ENCODE measurements at places on chromosomes 12 and 14. TPM values are rescaled to one million over a fixed set of nuclear protein-coding genes. Genes with fewer than 3 reads are reported as not detected.

The HVCN1 gene
- 4.2 TPM for total RNA-seq

The CLECL1 gene
- total RNA-seq = not detected

The NTF3 gene
- total RNA-seq = 0.84 TPM

The AMIGO2 gene
- 16.4 TPM for total RNA-seq

The ZNF140 gene
- total RNA-seq = 9.1 TPM

The FAM186B gene
- total RNA-seq = 0.55 TPM

The PLEKHD1 gene
- total RNA-seq = 0.19 TPM

The C12orf54 gene
- total RNA-seq = not detected

The NRIP2 gene
- total RNA-seq = 1.3 TPM

GRCh38 chr12:20309504-20310148 is 58.7 kb upstream of the PDE3A start:
- no peak for DNase-seq

DNA sequence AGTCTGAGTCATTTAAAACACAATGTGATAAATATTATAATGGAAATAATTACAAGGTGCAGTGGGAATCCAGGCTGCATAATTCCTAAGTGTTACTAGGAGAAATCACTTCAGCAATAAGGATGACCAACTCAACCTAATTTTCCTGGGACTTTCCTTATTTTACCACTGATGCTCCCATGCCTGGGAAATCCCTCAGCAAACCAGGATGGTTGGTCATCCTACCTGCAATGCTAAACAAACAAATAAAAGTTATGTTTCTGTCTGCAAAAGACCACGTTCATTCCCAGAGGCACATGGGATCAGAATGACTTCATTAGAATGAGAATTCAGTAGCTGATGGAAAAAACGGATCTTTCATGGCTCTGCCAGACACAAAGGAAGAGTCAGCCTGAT is 130.8 kb upstream of the RAP1B start:
- no peak for DNase-seq

DNA sequence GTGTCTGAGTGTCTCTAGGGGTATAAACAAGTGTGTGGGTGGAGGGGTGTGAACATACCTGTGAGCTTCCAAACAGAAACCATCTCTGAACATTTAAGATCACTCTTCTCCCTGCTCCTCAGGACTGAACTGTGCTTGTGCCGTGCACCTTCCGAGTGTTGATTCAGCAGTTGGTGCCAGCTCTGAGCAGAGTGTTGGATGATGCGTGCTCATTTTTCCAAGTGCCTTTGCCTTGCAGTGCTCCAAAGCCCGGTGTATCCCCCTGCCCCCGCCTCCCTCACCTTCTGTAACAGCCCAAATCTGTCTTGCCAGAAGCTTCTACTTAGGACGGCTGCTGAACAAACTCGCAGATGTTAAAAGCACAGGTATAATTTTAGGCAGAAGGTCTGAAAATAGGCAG is 4.4 kb downstream of the WSCD2 start:
- DNase-seq = no peak

DNA sequence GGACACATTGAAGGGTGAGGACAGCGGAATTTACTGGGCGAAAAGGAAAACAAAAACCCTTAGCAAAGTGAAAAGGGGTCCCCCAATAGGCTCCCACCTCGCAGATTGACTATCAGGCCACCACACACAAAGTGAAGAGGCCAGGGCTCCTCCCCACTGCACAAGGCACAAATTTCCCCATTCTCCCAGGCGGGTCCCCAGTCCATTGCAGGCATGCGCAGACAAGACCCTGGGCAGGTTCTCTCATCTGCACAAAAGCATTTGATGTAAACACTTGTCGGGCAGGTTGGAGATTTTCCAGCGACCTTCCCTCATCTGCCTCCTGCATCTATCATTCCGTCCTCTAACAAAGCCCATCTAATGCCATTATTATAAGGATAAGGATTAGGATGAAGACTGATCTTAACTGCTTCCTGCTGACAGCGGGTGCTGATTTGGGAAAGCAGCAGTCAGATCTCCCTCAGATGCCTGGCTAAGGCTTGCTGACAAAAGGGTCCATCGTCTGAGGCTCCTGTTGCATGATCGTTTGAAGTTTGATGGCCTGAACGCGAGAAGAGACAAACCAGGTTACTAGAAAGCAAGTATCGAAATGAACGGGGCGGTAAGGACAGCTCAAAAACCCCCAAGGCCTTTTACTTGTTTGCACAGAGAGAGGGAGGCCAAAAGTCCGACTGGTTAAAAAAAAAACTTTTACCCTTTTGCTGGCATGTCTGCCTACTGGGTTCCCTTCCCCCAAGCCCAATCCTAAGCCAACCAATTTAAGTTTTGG is 14.4 kb downstream of the ASCL4 start:
- DNase-seq = no peak

- DNase-seq = no peak
Observed at GRCh38 chr12:101051901-101052550, 158.0 kb downstream of the SLC5A8 start.

DNA sequence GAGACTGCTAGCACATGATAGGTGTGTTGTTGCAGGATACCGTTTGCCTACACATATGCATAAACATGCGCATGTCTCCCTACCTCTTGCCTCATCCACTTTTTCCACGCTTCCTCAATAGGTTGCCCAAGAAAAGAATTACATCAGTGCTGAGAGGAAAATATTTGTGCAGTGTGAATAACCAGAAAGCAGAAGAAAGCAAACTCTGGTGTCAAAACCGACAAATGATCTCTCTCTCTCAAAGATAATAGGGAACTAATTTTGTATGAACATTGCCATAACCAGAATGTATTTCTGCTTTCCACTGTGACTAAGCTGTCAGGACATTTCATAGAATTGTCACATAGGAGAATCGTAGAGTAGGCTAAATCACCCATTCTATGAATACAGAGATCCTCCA is 1.3 kb downstream of the CLEC7A start:
- DNase-seq = no peak

- DNase-seq = no peak
Observed at GRCh38 chr12:92277795-92278194, 132.1 kb upstream of the BTG1 start.

DNA sequence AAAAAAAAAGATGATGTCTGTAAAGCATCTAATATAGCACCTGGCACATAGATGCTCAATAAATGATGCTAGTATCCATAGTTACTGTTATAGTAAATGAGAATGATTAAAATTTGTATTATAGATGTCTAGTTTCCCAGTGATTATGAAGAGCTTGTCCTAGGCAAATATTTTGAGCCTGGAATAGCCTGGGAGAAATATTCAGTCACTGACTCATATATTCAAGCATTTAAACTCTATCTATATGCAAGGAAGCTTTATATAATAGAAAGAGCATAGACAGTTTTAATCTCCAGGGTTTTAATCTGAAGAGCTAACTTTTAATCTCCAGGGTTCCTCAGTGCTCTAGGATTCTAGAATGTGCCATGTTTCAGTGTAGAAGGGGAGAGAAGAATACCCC is 91.5 kb upstream of the VASH1 start:
- DNase-seq = no peak

DNA sequence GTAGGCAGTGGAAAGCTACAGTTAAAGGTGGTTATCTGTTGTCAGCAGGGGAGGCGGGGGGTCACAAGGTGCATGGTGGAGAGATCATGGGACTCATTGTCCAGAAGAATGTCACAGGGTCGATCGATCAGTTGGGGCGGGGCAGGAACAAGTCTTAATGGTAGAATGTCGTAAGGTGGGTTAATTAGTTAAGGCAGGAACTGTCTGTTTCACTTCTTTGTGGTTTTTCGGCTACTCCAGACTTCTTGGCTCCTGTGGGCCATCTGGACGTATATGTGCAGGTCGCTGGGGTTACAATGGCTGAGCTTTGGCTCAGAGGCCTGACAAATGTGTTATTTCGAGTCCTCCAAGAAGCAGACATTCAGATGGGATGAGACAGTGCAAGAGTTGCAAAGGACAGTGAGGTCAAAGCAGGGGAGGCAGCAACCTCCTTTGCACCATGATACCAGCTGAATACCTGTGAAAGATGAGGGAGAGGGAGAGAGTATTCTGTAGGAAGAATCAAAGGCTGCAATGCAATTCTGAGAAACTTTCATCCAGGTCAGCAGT is 246.9 kb upstream of the TMEM132C start:
- DNase-seq = no peak

DNA sequence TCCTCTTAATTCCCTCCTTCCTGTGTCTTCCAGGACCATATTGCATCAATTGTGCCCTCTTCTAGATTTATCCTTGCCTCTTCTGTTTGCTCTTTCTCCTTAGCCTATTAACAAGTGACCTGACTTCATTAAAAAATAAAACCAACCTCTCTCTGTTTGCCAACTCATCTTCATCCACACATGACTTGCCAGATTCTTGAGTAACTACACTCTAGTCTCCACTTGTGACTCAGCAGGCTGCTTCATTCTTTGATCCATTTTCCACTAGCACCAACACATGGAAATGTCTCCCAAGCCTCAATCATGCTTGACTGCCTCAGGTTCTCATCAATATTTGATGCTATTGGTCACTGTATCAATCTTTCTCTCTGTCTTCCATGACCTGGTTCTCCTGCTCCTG is 492.4 kb upstream of the TMPO start:
- no peak for DNase-seq

DNA sequence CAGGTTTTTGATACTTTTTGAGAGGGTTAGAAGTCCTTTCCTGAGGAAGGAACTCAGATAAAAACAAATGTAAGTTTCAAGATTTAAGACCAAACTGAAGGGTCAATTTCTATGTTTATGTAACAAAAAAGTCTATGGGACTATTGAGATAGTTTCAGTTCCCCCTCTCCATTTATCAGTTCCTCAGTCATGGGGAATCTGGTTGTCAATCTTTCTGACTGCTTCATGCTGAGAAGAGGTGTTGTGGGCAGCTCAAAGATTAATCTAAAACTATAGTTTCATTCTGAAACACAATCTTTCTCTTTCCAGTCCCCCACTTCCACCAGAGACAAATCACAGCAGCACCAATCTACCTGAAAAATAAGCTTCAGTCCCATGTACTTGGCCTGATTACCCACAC is 93.7 kb downstream of the KCNMB4 start:
- no peak for DNase-seq

- no peak for DNase-seq
Observed at GRCh38 chr12:11623382-11623781, 26.1 kb upstream of the ETV6 start.

DNA sequence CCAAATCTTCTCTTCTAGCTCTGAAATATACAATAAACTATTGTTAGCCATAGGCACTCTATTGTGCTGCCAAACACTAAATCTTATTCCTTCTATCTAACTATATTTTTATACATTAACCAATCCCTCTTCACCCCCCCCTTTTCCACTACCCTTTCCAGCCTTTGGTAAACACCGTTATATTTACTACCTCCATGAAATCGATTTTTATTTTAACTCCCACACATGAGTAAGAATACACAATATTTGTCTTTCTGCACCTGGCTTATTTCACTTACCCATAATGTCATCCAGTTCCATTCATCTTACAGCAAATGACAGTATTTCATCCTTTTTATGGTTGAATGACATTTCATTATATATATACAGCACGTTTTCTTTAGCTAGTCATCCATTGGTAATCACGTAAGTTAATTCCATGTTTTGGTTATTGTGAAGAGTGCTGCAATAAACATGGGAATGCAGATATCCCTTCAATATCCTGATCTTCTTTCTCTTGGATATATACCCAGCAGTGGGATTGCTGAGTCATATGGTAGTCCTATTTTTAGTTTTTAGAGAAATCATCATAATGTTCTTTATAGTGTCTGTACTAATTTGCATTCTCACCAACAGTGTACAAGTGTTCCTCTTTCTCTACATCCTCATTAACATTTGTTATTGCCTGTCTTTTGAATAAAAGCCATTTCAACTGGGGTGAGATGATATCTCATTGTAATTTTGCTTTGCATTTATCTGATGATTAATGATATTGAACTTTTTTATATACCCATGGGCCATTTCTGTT is 34.2 kb upstream of the PLBD1 start:
- no peak for DNase-seq

- no peak for DNase-seq
Observed at GRCh38 chr12:82660541-82661325, 26.0 kb upstream of the TMTC2 start.

GRCh38 chr14:56751471-56751870 is 58.8 kb downstream of the OTX2 start:
- no peak for DNase-seq

DNA sequence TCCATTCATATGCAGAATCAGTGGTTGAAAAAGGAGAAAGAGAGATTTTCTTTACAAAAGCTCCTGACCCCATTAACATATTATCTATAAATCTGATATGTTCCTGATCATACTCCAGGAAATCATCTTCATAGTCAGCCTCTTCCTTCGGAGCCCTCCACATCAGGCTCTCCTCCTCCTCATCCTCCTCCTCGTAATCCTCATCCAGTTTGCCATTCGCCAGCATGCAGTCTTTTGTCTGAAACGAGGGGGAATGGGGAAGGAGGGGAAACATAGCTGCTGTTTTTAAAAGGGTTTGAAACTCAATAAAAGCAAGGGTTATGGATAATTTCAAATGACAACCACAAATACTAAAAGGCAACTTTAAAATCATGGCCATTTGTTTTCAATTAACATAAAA is 60.9 kb downstream of the DICER1 start:
- no peak for DNase-seq

GRCh38 chr12:50317203-50317602 is 33.9 kb upstream of the LIMA1 start:
- DNase-seq = no peak

- no peak for DNase-seq
Observed at GRCh38 chr12:103728323-103728722, 112.7 kb downstream of the NT5DC3 start.

DNA sequence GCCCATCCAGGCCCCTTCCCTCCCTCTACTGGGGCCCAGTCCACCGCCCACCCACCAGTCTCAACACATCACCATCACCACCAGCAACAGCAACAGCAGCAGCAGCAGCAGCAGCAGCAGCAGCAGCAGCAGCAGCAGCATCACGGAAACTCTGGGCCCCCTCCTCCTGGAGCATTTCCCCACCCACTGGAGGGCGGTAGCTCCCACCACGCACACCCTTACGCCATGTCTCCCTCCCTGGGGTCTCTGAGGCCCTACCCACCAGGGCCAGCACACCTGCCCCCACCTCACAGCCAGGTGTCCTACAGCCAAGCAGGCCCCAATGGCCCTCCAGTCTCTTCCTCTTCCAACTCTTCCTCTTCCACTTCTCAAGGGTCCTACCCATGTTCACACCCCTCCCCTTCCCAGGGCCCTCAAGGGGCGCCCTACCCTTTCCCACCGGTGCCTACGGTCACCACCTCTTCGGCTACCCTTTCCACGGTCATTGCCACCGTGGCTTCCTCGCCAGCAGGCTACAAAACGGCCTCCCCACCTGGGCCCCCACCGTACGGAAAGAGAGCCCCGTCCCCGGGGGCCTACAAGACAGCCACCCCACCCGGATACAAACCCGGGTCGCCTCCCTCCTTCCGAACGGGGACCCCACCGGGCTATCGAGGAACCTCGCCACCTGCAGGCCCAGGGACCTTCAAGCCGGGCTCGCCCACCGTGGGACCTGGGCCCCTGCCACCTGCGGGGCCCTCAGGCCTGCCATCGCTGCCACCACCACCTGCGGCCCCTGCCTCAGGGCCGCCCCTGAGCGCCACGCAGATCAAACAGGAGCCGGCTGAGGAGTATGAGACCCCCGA is 6.8 kb upstream of the RNU7-1 start:
- no peak for DNase-seq

GRCh38 chr14:76811561-76811960 is 1.1 kb downstream of the ANGEL1 start:
- DNase-seq = no peak

GRCh38 chr12:47023311-47023710 is 56.1 kb upstream of the PCED1B start:
- DNase-seq = no peak

Measured in mesenteric fat pad (tissue), 1 donor.